Activated CD4-positive, alpha-beta T cell treated with anti-CD3 and anti-CD28 coated beads, Interleukin-2, amount 10 ng/mL, durations not matched to agents 7 days and 5 days (primary cell): ENCODE measurements at places on chromosomes 1 and 21. TPM values are rescaled to one million over a fixed set of nuclear protein-coding genes. Genes with fewer than 3 reads are reported as not detected.

The DDAH1 gene
- total RNA-seq: not detected

The PLEKHM2 gene
- 56.0 TPM for total RNA-seq

The CACYBP gene
- total RNA-seq: 207 TPM

The MANEAL gene
- 1.3 TPM for total RNA-seq

The MATN1 gene
- total RNA-seq: not detected

The ITGB2 gene
- total RNA-seq: 500 TPM

DNA sequence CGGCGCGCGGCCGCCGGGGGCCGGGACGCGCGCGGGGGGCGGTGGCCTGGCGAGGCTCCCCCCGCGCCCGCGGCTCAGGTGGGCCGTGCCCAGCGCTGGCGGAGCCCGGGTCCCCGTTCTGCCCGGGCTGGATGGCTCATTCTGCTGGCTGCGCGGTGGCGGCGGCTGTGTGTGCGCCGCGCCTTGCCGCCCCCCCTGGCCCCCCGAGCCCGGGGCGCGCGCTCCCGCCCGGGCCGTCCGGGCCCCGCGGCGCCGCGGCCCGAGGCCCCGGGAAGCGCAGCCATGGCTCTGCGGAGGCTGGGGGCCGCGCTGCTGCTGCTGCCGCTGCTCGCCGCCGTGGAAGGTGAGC lies at the start of gene EPHB2:
Gene EPHB2 (plus strand): TSS at position 139 of the 349 bp plus-strand sequence. CDS start 144 bp downstream, at position 283.
- peaks cover 49% of the 10 kb centered on the region for H3K27me3 ChIP-seq
- H3K4me1 ChIP-seq: peaks cover 9% of the 10 kb centered on the region
- DNase-seq: no peak
- H3K4me3 ChIP-seq: peak within 1 kb of the TSS; percentile 28

- peak overlapping the region; percentile 69 for H3K27ac ChIP-seq
- no peak overlapping the region for H3K4me3 ChIP-seq
- peaks cover 62% of the 10 kb centered on the region for H3K36me3 ChIP-seq
Observed at GRCh38 chr21:34807146-34807880, 138.5 kb downstream of the CLIC6 start.

DNA sequence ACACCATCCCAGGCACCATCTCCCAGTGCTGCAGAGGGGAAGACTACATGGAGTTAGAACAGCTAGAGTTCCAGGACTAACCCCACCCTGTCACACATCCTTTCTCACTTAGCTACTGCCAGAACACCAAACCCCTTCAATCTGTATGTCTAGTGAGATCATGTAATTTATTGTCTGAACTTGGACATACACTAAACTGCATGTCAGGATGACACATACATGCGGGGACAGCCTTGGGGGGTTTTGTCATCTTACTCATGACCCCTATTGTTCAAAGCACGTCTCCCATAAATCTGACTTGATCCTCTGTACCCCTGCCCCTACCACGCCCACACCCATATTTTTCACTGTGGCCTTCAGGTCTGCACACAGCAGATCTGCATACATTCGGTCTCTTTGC lies 71.3 kb downstream of the GABPA start:
- H3K27me3 ChIP-seq: peaks cover 15% of the 10 kb centered on the region
- H3K27ac ChIP-seq: no peak overlapping the region
- H3K4me1 ChIP-seq: peaks cover 6% of the 10 kb centered on the region
- no peak for DNase-seq
- H3K4me3 ChIP-seq: no peak overlapping the region

DNA sequence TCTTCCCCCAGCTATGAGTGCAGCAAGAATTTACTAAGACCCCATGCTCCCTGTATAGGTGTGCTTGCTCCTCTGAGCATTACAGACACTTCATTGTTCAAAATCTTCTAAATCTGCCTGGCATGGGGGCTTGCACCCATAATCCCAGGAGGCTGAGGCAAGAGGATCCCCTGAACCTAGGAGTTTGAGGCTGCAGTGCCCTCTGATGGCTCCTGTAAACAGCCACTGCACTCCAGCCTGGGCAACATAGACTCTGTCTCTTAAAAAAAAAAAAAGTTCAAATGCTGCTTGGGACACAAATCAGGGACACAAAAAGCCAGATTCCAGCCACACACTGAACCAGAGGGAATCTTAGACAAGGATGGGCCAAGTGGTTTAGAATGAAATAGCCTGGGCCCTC lies 3.4 kb upstream of the ACOT7 start:
- peak overlapping the region; percentile 14 for H3K27ac ChIP-seq
- peaks cover 29% of the 10 kb centered on the region for H3K4me1 ChIP-seq
- peaks cover 6% of the 10 kb centered on the region for H3K36me3 ChIP-seq
- DNase-seq: peak; percentile 27
- H3K27me3 ChIP-seq: peaks cover 5% of the 10 kb centered on the region
- H3K4me3 ChIP-seq: no peak overlapping the region

GRCh38 chr1:3053366-3053980 lies 15.5 kb upstream of the PRDM16 start:
- H3K4me1 ChIP-seq: no peaks in the 10 kb centered on the region
- no peaks in the 10 kb centered on the region for H3K27me3 ChIP-seq
- H3K27ac ChIP-seq: no peak overlapping the region
- no peak overlapping the region for H3K4me3 ChIP-seq
- H3K36me3 ChIP-seq: no peaks in the 10 kb centered on the region

GRCh38 chr1:173527151-173527826 lies 50.2 kb downstream of the PRDX6 start:
- no peaks in the 10 kb centered on the region for H3K36me3 ChIP-seq
- H3K27me3 ChIP-seq: peaks cover 2% of the 10 kb centered on the region
- DNase-seq: no peak
- peaks cover 5% of the 10 kb centered on the region for H3K4me1 ChIP-seq

- no peak overlapping the region for H3K27ac ChIP-seq
- H3K4me3 ChIP-seq: no peak overlapping the region
- no peak for DNase-seq
- no peaks in the 10 kb centered on the region for H3K36me3 ChIP-seq
- peaks cover 2% of the 10 kb centered on the region for H3K4me1 ChIP-seq
Observed at GRCh38 chr1:205565799-205566198, 61.3 kb downstream of the CDK18 start.

DNA sequence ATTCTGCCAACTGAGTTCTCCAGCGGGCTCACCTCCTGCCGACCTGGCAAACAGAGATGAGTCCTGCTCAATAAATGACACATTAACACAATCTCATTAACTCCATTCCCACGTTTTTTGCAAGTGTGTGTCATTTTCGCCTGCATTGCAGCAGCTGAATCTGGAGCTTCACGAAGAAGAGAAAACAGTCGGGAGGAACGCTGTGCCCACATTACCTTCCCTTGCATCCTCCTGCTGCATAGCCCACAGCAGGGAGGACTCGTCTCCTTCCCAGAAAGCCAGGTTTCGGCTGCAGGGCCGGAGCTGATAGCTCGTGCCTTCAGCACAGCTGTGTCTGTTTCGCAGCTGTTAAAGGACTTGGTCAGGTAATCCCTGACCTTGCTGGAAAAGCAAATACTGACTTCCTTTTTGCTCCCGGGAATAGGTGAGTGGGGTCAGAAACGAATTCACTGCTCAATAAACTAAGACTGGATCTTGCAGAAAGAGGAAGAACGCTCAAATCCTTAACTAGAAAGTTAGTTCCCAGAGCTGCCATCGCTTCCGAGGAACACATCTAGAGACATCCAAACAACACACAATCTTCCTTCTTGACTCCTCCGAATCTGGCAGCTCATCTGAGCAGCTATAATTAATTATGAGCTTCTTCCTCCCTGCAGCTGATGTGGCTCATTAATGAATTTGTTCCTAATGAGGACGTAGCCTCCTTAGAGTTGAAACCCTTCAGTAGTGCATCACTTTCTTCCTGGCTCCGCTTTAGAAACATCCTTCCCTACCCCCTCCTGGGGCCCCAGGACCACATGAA lies 33.0 kb downstream of the KANK4 start:
- H3K4me1 ChIP-seq: no peaks in the 10 kb centered on the region
- H3K27ac ChIP-seq: no peak overlapping the region
- no peaks in the 10 kb centered on the region for H3K36me3 ChIP-seq
- H3K4me3 ChIP-seq: no peak overlapping the region

- no peak overlapping the region for H3K27ac ChIP-seq
- no peaks in the 10 kb centered on the region for H3K27me3 ChIP-seq
- no peaks in the 10 kb centered on the region for H3K4me1 ChIP-seq
- no peaks in the 10 kb centered on the region for H3K36me3 ChIP-seq
- no peak for DNase-seq
- H3K4me3 ChIP-seq: no peak overlapping the region
Observed at GRCh38 chr1:101980974-101981373, 15.8 kb downstream of the OLFM3 start.

GRCh38 chr1:34360574-34360973 lies 183.9 kb downstream of the C1orf94 start:
- no peak overlapping the region for H3K4me3 ChIP-seq
- H3K4me1 ChIP-seq: no peaks in the 10 kb centered on the region
- H3K36me3 ChIP-seq: no peaks in the 10 kb centered on the region
- DNase-seq: no peak

DNA sequence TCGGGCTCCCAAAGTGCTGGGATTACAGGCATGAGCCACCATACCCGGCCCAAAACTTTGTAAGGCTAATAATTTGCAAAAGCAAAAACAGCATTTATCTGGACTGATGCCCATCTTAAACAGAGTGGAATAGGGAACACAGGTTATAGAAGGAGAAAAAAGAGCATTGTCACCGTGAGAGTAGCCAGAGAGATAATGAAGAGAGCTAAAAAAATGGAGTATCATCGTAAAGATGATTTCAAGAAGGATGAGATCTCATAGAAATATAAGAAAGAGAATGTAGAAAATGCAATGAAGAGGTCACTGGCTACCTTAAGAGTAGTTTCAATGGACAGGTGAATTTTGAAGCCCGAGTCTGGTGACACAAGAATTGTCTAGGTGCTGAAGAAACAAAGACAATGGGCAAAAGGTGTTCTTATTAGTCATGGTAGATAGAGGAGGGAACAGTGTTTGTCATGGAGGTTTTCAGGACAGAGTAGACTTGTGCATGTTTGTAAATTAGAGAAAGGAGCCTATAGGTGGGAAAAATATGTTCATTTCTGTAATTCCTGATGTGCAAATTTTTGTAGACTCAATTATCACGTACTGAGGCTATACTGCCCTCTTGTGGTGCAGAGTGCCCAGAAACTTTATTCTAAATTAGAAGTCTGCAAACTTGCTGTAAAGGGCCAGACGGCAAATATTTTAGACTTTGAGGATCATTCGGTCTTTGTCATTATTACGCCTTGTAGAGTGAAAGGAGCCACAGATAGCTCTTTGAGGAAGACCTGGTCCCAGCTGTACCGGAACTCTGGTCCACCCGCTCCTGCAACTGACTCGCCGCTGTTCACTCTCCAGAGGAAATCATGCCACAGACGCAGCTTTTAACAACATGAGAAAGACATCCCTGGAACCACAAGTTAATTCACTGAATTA lies 8.1 kb upstream of the TMEM183A start:
- H3K4me1 ChIP-seq: peaks cover 16% of the 10 kb centered on the region
- peaks cover 36% of the 10 kb centered on the region for H3K27me3 ChIP-seq
- no peak overlapping the region for H3K4me3 ChIP-seq
- H3K36me3 ChIP-seq: no peaks in the 10 kb centered on the region
- no peak overlapping the region for H3K27ac ChIP-seq

GRCh38 chr1:219784660-219785381 lies 143.5 kb downstream of the SLC30A10 start:
- H3K36me3 ChIP-seq: no peaks in the 10 kb centered on the region
- DNase-seq: no peak
- no peaks in the 10 kb centered on the region for H3K27me3 ChIP-seq
- no peaks in the 10 kb centered on the region for H3K4me1 ChIP-seq

DNA sequence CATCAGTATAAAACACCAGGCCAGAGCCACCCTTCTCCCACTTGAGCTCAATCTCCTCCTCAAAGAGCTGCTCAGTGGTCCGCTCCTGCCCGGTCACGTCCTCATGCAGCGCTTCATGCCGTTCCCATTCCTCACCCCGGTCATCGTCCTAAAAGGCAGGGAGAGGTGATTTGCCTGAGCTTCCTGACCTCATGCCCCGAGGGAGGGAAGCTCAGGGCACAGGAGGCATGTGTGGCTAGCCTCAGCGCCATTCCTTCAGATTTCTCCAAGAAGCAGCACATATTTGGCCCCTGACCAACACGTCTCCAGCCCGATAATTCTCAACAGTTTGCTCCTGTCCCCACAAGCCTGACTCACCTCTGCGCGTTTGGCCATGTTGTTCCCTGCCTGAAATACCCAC lies 4.2 kb upstream of the GPN2 start:
- H3K27ac ChIP-seq: no peak overlapping the region
- peaks cover 43% of the 10 kb centered on the region for H3K36me3 ChIP-seq
- no peak overlapping the region for H3K4me3 ChIP-seq
- peaks cover 31% of the 10 kb centered on the region for H3K4me1 ChIP-seq

GRCh38 chr1:63987014-63987627 lies 213.3 kb downstream of the ROR1 start:
- no peak overlapping the region for H3K4me3 ChIP-seq
- H3K36me3 ChIP-seq: no peaks in the 10 kb centered on the region
- H3K4me1 ChIP-seq: no peaks in the 10 kb centered on the region

GRCh38 chr1:239308701-239309333 lies 77.6 kb upstream of the CHRM3 start:
- H3K4me3 ChIP-seq: no peak overlapping the region
- H3K27me3 ChIP-seq: no peaks in the 10 kb centered on the region
- H3K36me3 ChIP-seq: no peaks in the 10 kb centered on the region
- H3K4me1 ChIP-seq: no peaks in the 10 kb centered on the region
- peak; percentile 38 for DNase-seq
- H3K27ac ChIP-seq: no peak overlapping the region

DNA sequence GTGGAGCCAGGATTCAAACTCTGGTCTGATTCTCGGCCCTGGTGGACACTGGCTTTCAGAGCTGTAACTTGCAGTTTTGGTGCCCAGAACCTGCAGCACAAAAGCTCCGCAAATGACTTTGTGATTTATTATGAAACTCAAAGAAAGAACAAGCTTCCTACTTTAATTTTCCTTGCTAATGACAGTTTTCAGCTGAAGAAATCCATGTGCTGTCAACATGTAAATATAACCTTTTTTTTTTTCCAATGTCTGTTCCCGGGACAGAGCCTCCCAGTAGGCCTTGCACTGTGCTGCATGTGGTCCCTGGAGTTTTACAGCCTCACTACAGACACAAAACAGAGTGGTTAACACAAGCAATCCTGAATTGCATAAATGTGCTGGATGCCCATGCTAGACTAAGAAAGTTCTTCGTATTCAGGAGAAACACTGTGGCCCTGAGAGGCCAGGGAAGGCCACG lies 62.3 kb upstream of the ANGPTL1 start:
- H3K27ac ChIP-seq: no peak overlapping the region
- H3K27me3 ChIP-seq: peaks cover 3% of the 10 kb centered on the region
- no peak for DNase-seq

GRCh38 chr1:59999006-59999405 lies 72.4 kb upstream of the CYP2J2 start:
- no peaks in the 10 kb centered on the region for H3K36me3 ChIP-seq
- no peaks in the 10 kb centered on the region for H3K4me1 ChIP-seq
- no peak for DNase-seq
